ENCODE measurements at places on chromosomes 2 and 18.

- peak; percentile 93 for DNase-seq
Observed at GRCh38 chr2:72859831-72860262, 27.4 kb upstream of the SPR start.

DNA sequence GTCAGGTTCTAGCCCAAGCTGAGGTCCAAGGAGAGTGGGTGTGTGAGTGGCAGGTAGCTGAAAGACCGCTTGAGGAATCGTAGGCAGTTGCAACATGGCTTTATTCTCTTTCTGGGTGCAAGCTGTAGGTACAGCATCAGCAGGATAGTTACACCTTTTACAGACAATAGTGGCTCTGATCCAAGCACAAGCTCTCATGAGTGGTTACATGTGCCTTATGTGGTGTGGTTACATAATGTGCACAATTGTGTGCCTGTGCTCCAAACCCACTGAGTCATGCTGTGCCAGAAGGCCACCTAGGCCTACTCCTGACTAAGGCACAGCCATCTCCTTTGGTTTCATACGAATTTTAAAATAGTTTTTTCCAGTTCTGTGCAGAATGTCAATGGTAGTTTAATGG lies 227.6 kb downstream of the SATB2 start:
- DNase-seq: no peak

- no peak for DNase-seq
Observed at GRCh38 chr2:75018162-75018561, 59.7 kb downstream of the POLE4 start.

DNA sequence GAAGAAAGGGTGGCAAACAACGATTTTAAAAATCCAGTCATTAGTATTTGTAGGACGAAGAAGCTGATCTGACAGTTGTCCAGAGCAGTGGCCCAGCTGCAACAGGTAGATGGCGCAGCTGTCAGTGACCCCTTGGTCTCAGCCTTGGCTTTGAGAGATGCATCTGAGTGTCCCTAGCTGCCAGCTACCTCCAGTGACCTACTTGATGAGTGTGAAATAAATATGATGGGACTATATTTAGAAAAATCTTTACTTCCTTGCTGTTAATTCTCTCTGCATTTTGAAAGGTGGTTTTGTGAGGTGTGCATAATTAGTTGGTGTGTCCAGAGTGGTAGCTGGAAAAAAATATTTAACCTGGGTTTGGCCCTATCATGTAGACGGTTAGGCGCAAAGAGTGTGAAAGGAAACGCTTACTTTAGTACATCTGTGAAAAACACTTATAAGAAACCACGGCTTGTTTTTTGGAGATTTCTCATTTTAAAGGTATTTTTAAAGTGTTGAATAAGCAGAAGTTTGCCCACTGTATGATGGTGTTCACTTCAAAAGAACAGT lies 963 bp downstream of the INPP1 start:
- DNase-seq: peak; percentile 30

GRCh38 chr18:23573626-23574431 lies 12.5 kb downstream of the NPC1 start:
- DNase-seq: no peak

GRCh38 chr2:73414696-73415095 lies 29.1 kb downstream of the ALMS1 start:
- no peak for DNase-seq

GRCh38 chr2:151241224-151241623 lies 20.4 kb downstream of the RBM43 start:
- DNase-seq: no peak

- DNase-seq: no peak
Observed at GRCh38 chr18:67402543-67402942, 114.0 kb downstream of the DSEL start.

All from NCI-H526 (cell line).